Caki2 (cell line): ENCODE measurements at places on chromosomes 6 and 20. TPM values are rescaled to one million over a fixed set of nuclear protein-coding genes. Genes with fewer than 3 reads are reported as not detected.

GRCh38 chr6:107244742-107245480 lies 129.6 kb upstream of the BEND3 start:
- DNase-seq, result no peak

- DNase-seq, result no peak
Measured at GRCh38 chr6:6793388-6794250, 205.1 kb downstream of the LY86 start.

DNA sequence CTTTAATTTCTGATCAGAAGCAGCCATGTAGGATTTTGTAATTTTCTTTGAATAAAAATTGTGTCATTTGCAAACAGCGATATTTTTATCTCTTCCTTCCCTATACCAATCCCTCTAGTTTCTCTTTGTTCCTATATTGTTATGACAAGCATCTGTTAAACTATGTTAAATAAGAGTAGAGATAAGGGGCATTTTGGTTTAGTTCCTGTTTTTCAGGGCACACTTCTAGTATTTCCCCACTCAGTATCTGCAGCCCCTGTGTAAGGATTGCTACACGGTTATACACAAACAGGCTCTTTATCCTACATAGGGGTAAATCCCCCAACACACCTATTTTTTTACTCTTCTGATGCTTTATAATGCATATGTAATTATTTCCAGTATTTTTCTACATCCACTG lies 42.1 kb downstream of the TRERF1 start:
- DNase-seq, result no peak

DNA sequence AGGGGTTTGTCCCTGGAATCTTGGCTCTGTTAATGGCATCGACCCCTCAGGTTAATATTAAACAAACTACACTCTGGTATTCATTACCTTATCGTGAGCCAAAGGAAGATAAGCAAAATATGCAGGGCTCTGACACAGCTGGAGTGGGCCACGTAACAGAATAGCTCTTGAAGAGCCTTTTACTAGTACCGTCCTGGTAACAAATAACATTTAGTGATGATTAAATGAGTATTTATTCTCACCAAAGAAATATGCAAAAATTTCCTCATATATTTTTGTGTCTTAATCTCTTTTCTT lies 20.1 kb upstream of the UTRN start:
- DNase-seq, result no peak

- DNase-seq, result no peak
Measured at GRCh38 chr6:133899556-133899955, 10.6 kb downstream of the TCF21 start.

- DNase-seq, result peak; percentile 94
Measured at GRCh38 chr6:42782689-42783176, 881 bp downstream of the BICRAL start.

DNA sequence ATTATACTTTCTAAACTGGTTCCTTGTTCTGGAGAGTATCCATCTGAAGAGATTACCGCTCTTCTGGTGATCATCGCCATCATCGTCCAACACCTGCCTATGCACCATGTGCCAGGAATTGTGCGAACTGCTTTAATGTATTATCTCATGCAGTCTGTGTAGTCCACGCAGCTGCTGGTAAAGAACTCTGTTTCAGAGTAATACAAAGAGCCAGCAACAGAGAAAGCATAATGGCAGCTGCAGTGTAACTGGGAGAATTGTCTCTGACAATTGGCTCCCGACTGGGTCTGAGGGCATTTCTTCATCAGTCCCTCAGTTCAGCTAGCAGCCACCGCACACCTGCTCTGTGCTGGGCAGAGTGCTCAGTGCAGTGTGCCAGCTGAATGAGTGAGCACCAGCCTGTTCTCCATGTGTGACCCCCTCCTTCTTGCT lies 383.4 kb downstream of the GRIK2 start:
- DNase-seq, result no peak

DNA sequence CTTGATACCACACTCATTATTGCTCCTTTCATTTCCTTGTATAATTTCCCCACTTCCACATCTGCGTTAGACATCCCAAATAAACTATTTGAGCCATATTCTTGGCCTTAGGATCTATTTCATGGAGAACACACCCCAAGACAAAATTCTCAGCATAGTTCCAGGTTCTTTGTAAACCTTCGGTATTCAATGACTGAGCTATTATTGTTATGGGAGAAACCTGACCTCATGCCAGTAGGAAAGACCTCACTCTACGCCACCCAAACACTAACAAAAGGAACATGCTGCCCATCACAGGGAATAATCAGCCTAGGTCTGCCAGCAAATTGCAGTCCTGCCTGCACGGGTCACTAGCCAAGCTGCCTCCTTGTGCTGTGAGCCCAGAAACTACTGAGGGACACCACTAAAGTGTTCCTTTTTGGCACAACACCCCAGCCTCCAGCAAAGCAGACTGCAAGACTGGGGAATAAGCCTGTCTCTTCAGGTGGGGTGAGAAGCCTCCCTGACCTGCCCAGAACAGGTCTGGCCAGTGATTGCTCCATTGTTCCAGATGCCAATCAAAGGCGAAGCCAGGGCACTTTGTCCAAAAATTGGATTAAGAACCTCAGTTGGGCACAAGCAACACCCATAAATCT lies 371.8 kb downstream of the MAFB start:
- DNase-seq, result no peak

DNA sequence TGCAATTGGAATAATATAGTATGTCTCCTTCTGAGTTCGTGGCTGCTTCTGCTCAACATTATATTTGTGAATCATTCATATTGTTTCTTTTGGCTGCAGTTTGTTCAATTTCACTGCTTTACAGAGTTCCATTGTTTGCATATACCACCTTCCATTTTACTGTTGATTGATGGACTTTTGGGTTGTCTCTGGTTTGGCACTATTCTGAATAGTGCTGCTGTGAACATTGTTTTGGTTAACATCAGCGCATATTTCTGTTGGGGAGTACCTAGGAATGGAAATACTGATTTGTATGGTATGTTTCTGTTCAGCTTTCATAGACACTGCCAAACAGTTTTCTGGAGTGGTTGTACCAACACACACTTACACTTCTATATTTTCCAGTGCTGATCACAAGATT lies 46.9 kb downstream of the UST start:
- no peak for DNase-seq

GRCh38 chr20:51583499-51583898 lies 41.0 kb upstream of the NFATC2 start:
- DNase-seq, result no peak

DNA sequence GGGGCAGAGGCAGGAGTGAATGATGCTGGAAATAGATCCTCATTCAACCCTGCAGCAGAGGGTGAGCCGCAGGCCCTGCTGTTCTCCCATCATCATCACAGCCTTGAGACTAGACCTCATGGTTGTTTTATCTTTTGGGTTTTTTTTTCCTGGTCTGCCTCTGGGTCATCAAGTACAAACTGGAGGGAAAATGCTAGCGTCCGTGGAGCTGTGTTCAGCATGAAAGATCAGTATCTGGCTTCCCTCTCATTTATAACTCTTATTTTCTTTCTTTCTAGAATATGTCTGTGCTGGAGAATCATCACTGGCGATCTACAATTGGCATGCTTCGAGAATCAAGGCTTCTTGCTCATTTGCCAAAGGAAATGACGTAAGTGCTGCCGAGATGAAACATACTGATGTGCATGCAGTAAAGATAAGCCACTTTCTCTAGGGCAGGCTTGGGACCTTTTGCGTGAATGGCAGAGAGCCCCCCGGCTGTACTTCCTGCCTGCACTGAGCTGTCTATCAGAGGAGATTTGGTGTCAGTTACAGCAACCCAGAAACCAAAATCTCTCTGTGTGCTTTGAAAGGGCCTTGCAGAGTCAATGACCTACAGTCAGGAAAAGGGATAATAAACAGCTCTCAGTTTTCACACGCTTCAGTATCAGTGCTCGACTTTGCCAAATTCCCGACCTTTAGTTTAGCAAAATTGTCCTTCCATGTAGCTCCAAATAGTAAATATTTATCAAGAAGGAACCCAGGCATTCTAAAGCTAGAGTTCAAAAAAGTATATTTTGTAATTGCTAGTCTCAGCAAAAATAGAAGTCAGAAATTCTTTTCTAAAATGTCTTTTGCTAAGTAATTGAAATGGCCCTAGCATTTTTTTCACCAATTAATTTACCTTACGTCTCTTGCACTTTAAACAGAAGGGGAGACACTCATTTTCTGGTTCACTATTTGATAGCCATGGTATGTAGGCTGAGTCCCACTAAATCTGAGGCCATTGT lies 76.3 kb downstream of the MTFR2 start:
- no peak for DNase-seq

- no peak for DNase-seq
Measured at GRCh38 chr6:72111611-72112010, 225.3 kb downstream of the RIMS1 start.

- no peak for DNase-seq
Measured at GRCh38 chr6:94845742-94846141, 731.6 kb upstream of the MANEA start.

DNA sequence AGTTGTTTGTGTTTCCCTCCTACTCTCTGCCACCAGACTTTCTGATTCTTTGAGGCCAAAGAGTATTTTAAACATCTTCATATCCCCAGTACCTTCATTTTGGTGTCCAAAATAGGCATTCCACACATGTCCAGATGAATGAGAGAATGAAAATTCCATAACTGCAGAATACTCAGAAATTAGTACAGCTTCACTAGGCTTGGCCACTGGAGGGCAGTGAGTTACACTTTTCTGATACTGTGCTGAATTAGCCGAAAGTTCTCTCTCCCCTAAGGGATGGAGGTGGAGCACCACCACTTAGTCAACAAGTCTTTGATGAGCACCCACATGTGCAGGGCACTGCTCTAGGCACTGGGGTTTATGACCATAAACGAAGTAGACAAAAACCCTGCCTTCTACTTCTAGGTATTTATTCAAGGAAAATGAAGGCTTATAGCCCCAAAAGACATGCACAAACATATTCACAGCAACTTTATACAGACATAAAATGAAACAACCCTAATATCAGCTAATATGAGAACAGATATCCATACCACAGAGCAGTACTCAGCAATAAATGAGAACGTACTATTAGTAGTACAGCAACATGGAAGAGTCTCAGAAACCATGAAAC lies 46.1 kb upstream of the TMEM217 start:
- no peak for DNase-seq

DNA sequence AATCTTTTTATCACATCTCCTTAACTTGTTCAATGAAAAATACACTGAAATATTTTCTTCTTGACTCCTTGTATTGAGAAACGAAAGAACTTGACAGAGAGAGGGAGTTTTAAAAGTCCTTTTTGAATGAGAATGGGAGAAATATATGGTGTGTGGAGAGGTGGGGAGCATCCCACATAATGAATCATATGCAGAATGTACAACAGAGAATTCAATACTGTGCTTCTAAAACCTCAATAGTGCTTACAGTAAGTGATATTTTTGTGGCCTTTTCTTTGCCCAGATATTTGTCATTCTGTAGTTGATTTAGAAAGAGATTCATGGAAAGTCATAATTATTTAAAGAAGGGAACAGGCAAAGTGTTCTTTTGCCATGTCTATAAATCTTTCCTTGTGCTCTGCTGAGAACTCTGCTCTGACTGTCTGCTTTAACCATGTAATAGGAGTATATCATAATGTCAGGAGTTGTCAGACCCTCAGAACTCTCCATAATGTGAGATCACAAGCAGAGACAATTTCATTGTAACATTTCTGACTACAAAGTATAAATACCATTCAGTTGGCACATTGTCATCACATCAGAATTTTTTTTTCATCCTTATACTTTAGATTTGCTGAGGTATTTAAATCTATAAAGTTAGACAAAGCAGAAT lies 32.8 kb upstream of the HS3ST5 start:
- DNase-seq, result no peak

GRCh38 chr6:30543821-30544220 lies 12.5 kb downstream of the GNL1 start:
- DNase-seq, result no peak

- DNase-seq, result no peak
Measured at GRCh38 chr6:20313960-20314530, 87.6 kb upstream of the E2F3 start.

- DNase-seq, result no peak
Measured at GRCh38 chr6:5116243-5116991, 31.3 kb downstream of the PPP1R3G start.

DNA sequence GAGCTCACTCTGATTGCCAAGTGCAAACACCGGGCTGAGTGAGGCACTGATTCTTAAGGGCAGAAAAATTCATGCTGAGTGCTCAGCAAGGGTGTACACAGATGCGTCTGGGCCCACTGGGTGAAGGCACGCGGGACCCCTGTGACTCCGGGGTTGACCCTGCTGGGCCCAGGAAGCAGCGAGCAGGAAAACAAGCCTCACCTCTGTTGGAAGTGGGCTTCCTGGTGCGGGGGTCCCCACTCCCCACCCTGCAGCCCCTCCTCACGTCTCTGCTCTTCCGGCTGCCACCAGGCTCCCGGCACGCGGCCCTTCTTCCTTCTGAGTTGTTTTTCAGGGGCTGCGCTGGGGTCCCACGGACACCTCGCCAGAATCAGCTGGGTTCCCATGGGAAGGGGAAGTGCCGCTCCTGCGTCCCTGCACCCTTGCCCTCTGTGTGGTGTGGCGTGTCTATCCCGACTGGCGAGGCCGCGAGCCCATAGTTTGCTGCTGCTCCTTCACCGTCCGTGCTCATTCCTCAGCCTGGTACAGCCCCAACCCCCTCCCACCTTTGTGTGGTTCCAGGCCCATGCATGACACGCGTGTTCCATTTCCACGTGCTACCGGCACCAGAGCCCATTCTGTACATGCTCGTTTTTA lies 80.6 kb upstream of the BHLHE23 start:
- no peak for DNase-seq

Gene SOBP
- 0.51 TPM in 1 of 2 replicates, not detected in the other for total RNA-seq

Gene PRICKLE4
- total RNA-seq, result 0.20 TPM in 1 of 2 replicates, not detected in the other

Gene ANKEF1
- total RNA-seq, result 3.7 and 7.1 TPM in 2 replicates

Gene LHFPL5
- total RNA-seq, result 1.0 TPM in 1 of 2 replicates, not detected in the other

Gene SPATA2
- total RNA-seq, result 2.8 and 4.2 TPM in 2 replicates

Gene BTNL2
- not detected in 2 replicates for total RNA-seq

Gene GINS1
- 14.9 and 17.1 TPM in 2 replicates for total RNA-seq

Gene SIRPB1
- 2.1 and 10.4 TPM in 2 replicates for total RNA-seq

Gene CDH4
- 2.7 and 3.5 TPM in 2 replicates for total RNA-seq
